Osteoblast (primary cell): ENCODE measurements at places on chromosomes 12 and 14. TPM values are rescaled to one million over a fixed set of nuclear protein-coding genes. Genes with fewer than 3 reads are reported as not detected.
A peak's percentile ranks its signal among the peaks of the same experiment; 100 is the strongest.

DNA sequence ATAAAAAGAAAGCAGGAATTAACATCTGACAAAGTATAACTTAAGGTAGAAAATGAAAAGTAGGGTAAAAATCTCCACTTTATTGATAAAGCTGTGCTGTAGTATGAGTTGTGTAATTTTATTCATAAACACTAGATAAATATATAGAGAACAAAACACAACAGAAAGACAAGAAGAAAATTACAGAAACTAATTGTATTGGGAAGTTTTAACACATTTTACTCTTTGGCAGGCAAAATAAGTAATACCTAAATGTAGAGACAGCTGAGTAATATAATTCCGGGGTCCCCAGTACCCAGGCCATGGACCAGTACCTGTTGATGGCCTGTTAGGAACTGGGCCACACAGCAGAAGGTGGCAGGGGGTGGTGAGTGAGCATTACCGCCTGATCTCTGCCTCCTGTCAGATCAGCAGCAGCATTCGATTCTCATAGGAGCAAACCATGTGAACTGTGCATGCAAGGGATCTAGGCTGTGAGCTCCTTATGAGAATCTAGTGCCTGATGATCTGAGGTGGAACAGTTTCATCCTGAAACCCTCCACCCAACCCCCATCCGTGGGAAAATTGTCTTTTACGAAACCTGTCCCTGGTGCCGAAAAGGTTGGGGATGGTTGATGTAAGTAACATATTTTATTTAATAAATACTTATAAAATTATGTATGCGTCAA, 84.4 kb upstream of the ETV6 start:
- no peak for DNase-seq

- DNase-seq = peak; percentile 77
Observed at GRCh38 chr12:112380663-112381405, 1.4 kb downstream of the HECTD4 start.

DNA sequence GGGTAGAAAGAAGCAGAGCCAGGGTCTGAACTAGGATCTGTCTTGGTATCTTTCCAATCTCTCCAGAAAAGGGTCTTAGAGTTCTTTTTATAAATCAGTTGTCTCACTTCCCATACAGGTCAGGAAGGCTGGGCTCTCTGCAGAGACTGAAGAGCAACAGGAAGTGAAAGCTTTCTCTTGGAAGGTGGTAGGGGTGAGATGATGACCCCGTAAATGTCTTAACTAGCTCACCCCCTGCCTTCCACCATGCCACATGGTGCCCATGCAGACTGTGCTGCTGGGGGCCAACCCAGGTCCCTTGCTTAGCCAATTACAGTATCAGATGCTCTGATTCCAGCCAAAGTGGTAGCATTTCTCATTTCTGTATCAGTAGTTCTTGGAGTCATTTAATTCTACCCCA, 17.6 kb upstream of the RASSF8 start:
- DNase-seq = no peak

DNA sequence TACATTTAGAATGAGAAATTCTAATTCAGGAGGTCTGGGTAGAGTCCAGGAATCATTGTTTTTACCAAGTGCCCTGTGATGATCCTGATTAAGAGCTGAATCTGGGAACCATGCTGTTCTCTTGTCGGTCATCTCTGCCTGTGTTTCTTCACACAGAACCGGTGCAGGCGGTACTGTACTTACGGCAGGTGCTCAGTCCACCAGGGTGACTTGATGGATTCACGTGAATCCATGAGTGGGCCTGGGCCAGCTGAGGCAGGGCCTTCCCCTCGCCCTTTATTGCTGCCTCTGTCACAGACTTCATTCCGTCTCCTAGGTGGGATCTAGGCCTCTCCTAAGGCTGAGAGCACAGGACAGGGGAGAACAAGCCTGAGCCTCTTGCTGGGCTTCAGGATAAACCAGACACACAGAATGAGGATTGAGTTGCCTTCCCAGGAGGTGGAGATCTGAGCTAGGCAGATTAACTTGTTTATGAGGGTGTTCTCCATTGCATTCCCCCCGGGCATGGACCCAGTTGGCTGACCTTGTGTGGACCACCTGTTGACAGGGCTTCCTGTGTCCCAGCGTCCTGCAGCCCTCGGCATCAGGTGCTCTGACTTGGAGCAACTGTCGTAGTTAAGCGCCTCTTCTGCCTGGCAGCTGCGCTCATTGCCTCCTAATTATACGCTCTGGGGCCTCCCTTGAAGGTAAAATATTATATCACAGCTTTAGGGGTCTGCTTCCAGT, 42.1 kb downstream of the B4GALNT3 start:
- DNase-seq = no peak

CCDC198 gene
- not detected in 2 replicates for total RNA-seq
